DND-41 (cell line): ENCODE measurements at places on chromosomes 5 and 9.

DNA sequence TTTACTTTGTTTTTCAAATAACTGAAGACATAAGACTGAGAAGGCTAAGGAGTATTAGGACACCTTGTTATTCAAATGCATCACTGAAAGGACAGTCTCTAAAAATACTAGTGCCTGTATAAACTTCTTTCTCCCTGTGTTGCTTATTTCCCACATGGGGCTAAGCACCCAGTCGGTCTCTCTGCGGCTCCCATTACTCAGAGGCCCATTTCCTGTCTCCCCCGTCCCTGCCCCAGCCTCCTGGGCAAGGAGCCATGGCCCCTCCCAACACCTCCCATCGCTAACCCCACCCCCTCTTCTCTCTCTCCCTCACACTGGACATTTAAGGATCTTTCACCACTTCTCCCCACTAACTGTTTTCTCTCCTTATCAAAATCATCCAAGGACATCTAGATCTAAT lies 81.9 kb downstream of the EBF1 start:
- DNase-seq = peak; percentile 48
- no peaks in the 10 kb centered on the region for H3K27me3 ChIP-seq
- peaks cover 7% of the 10 kb centered on the region; the same call in 1 of the 2 replicates for H3K4me1 ChIP-seq
- no peaks in the 10 kb centered on the region for H3K36me3 ChIP-seq
- H3K4me3 ChIP-seq = no peak overlapping the region

DNA sequence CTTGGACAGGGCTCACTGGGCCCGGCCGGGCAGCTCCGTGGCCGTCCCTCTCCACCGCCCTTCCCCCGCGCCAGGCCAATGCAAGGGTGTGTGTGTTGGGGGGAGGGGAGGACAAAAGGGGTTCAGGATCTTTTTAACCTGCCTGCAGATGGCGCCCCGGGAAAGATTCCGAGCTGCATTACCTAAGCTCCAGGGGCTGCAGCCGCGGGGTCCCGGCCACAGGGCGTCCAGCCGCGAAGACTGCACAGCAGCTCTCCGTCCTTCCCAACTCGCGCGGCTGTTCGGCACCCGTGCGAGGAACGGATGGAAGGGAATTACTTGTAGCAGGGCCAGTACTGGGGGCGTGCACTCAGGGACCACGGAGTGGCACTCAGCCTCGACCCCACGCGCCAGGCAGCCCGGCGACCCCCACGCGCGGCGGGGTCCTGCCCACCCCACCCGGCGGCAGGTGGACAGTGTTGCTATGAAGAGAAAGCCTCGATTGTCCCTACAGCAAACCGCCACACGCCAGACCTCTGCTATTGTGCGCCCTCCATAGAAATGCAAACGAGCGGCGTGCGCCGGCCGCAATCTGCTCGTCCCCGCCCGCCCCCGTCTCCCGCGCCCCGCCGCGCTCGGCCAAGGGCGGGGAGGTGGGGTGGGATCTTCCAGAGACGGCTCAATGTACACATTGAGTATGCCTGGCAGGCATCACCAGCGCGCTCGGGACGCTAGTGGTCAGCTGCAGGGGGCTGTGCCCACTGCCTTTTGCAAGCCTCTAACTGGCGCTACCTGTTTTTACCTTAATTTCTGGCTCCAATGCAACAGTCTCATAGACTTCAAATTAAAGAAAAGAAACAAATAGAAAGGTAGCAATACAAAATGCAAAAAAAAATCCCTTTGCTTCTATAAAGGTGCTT lies 796 bp upstream of the GADD45G start:
- no peak for DNase-seq
- H3K27ac ChIP-seq = no peak overlapping the region
- peaks cover 26% of the 10 kb centered on the region for H3K27me3 ChIP-seq
- no peaks in the 10 kb centered on the region for H3K36me3 ChIP-seq
- H3K4me1 ChIP-seq = peaks cover 38% of the 10 kb centered on the region

- DNase-seq = no peak
- no peak overlapping the region for H3K27ac ChIP-seq
- no peaks in the 10 kb centered on the region for H3K4me1 ChIP-seq
- H3K27me3 ChIP-seq = peaks cover 9% of the 10 kb centered on the region
- no peaks in the 10 kb centered on the region for H3K36me3 ChIP-seq
These were observed 116.7 kb upstream of the RANBP3L start for GRCh38 chr5:36418152-36418979.

- H3K27me3 ChIP-seq = no peaks in the 10 kb centered on the region
- H3K4me1 ChIP-seq = no peaks in the 10 kb centered on the region
- no peak overlapping the region for H3K27ac ChIP-seq
- no peak overlapping the region for H3K4me3 ChIP-seq
These were observed 53.2 kb downstream of the MEF2C start for GRCh38 chr5:88829775-88830174.

GRCh38 chr9:91811024-91811909 lies 138.8 kb downstream of the ROR2 start:
- no peaks in the 10 kb centered on the region for H3K36me3 ChIP-seq
- no peak for DNase-seq
- no peak overlapping the region for H3K27ac ChIP-seq
- H3K4me1 ChIP-seq = no peaks in the 10 kb centered on the region

DNA sequence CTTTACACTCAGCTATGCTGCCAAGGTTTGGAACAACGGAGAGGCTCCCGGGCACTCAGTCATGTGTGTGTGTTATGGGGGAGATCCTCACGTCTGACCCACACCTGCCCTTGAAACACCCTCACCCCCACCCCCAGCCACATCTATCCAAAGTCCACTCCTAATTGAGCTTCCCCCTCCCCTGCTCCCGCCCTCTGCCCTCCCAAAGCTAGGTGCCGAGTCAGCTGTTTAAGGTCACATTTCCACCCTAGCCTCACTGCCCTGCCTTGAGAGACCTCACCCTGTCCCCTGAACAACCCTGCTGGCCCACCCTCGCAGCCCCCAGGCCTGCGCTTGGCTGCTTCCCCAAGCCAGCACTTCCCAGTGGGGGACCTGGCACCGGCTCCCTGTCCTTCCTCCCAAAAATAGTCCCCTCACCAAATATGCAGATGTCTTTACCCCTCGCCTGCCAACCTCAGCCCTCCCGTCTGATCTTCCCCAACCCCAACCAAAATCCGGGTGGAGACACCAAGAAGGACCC lies 36.0 kb downstream of the GLDC start:
- no peaks in the 10 kb centered on the region for H3K4me1 ChIP-seq
- no peak for DNase-seq
- no peak overlapping the region for H3K4me3 ChIP-seq
- no peaks in the 10 kb centered on the region for H3K27me3 ChIP-seq
- H3K27ac ChIP-seq = no peak overlapping the region
- no peaks in the 10 kb centered on the region for H3K36me3 ChIP-seq

DNA sequence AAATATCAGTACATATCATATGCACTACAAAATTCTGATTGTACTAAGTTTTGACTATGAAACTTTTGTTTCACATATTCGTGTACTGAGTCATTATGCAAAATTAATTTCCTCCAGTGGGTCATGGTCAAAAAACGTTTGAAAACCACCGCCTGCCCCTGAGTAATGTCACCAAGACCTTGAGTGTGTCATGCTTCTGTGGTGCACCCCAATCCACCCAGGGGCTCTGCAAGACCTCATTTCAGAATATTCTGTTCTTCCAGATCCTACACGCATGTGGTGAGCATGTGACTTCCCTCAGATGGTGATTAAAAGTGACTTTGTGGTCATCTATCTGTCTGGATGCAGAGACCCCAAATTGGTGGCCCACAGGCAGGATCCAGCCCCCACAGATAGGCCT lies 31.0 kb downstream of the ABLIM3 start:
- H3K4me3 ChIP-seq = no peak overlapping the region
- peaks cover 2% of the 10 kb centered on the region for H3K27me3 ChIP-seq
- H3K27ac ChIP-seq = no peak overlapping the region
- H3K4me1 ChIP-seq = no peaks in the 10 kb centered on the region
- no peaks in the 10 kb centered on the region for H3K36me3 ChIP-seq
- no peak for DNase-seq

DNA sequence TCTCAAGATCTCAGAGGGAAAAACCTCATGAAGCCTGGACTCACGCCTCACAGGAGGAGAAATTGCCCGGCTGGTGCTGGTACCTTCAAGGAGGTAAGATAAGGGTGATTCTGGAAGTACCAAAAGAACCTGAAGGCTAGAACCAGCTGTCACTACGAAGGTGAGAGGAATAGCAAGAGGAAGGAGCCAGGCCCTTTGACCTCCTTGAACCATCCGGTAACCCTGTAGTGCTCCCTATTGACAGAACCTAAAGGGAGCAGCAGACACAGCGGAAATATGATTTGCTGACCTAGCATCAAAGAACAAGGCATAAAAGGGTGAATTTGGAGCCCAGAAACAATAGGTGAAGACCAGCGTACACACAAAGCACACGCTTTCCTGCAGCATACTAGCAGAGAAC lies 92.2 kb downstream of the DOCK8 start:
- no peaks in the 10 kb centered on the region for H3K4me1 ChIP-seq
- no peak overlapping the region for H3K4me3 ChIP-seq
- H3K27me3 ChIP-seq = no peaks in the 10 kb centered on the region
- peak; percentile 36 for DNase-seq
- no peak overlapping the region for H3K27ac ChIP-seq
- peaks cover 44% of the 10 kb centered on the region for H3K36me3 ChIP-seq

DNA sequence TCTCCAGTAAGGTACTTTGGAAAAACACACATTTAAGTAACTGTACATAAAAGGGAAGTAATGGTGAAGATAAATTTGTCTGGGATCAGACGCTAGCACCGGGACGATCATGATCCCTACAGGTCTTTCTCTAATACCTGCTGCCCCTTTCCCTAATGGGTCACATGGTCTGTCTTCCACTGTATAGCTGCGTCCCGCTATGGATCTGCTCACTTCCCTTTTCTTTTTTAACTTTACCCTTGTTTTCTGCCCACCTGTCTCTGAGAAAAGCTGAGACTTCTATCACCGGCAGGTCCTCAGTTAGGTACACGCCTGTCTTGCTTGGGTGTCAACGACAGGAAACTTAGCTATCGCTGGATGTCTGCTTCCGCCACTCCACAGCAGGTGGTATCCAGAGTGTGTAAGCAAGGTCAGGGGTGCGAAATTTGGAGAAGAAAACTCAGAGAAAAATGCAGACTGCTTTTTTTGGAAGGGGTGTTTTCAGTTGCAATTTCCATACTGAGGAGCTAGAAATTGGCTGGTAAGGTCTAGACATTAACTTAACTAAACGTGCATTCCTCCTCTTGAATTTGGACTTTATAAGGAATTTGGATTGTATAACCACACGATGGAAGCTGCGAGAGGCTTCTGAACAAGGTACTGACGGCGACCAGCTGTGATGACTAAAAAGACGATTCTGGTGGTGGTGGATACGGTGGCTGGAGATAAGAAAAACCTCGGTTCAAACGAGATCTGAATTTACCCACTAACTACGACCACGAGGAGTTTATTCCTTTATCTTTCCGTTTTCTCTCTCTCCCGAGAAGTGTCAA lies 1.1 kb upstream of the ICE1 start:
- peaks cover 46% of the 10 kb centered on the region for H3K4me1 ChIP-seq
- H3K4me3 ChIP-seq = peak overlapping the region; percentile 86
- H3K27ac ChIP-seq = peak overlapping the region; percentile 97
- no peaks in the 10 kb centered on the region for H3K27me3 ChIP-seq
- peak; percentile 26 for DNase-seq
- no peaks in the 10 kb centered on the region for H3K36me3 ChIP-seq

GRCh38 chr9:68547417-68547816 lies 6.7 kb upstream of the TMEM252 start:
- no peaks in the 10 kb centered on the region for H3K27me3 ChIP-seq
- H3K4me1 ChIP-seq = no peaks in the 10 kb centered on the region
- no peak for DNase-seq
- no peak overlapping the region for H3K4me3 ChIP-seq

DNA sequence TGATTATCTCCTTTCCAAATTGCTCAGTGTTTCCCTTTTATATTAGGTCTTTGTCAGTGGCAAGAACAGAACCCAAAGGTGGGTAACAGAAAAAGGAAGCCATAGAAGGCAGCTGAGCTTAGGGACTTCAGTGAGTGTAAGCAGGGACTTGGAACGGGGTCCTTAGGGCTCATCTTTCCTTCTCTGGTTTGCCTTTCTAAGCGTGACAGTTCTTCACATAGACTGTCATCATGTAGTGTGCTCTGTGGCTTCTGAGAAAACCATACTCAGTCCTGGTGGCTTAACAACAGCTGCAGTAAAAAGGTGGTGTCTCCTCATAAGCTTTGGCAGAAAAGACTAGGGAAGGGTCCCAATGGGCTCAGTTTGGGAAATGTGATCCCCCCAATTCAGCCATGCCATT lies 108.8 kb downstream of the SLC12A2 start:
- peak; percentile 20 for DNase-seq
- no peak overlapping the region for H3K4me3 ChIP-seq
- no peak overlapping the region for H3K27ac ChIP-seq

DNA sequence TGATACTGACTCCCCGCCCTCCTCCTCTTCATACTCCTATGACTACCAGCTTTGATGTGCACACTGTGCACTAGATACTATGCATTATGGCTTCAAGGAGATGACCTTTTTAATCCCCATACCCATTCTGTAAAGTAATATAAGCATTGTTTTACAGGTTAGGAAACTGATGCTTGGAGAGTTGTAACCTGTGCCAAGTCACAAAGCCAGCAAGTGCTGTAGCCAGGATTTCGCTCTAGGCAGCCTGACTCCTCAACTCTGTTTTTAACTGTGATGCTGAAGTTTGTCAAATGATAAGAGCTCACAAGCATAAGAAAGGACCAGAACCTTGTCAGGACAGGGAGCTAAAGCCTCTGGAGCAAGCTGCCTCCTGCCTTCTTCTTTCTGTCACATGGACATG lies 461.3 kb downstream of the TMEM232 start:
- no peak for DNase-seq
- H3K27ac ChIP-seq = no peak overlapping the region
- no peak overlapping the region for H3K4me3 ChIP-seq
- H3K36me3 ChIP-seq = no peaks in the 10 kb centered on the region

DNA sequence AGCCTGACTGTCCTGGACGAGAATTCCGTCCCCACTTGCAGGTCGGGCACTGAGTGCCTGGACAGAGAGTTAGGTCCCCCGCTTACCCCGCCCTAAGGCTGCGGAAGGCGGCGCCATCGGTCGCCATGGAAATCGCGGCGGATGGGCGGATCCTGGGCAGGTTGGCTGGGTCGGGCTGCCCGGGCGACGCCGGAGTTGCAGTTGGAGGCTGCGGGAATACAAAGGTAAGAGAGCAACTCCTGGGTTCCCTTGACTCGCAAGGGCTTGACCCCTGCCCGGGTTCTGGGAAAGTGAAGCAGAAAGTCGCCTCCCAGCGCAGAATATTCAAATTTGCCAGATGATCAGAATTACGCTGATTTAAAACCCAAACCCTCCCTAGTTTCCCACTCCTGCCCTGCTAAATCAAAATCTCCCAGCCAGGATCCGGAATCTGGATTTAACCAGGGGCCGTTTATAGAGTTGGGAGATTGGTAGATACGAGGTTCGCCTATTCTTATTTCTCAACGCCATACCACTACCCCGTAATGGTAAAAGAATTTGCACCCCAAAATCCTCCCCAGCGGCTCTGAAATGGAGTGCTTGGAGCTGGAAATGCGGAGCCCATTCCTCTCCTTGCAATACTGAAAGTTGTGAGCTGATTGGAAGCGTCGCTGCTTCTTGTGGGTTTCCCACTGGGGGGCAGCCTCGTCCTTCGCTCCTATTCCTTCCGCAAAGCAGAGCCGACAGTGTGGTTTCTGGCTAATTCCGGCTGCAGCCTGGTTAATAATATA lies 156.4 kb upstream of the RASEF start:
- no peak for DNase-seq
- H3K36me3 ChIP-seq = no peaks in the 10 kb centered on the region
- no peak overlapping the region for H3K27ac ChIP-seq

- H3K4me3 ChIP-seq = no peak overlapping the region
- H3K27ac ChIP-seq = no peak overlapping the region
These were observed 11.4 kb upstream of the ZDHHC12 start for GRCh38 chr9:128735373-128735772.
